ENCODE measurements at places on chromosomes 3 and 15.
A peak's percentile ranks its signal among the peaks of the same experiment; 100 is the strongest.

DNA sequence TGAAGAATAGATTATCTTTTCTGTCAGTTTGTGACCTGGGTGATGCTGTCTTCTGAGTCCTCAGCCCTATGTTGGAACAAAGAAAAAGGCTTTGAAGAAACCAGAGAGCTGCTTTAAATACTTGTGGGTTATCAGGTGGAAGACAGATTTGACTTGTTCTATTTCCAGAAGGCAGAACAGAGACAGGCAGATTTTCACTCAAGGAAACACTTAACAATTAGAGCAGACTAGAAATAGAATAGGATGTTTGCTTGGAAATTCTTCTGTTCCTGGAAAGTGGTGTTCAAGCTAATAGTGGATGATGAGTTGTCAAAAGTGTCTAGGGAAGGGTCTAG is 219.4 kb downstream of the UBE2E2 start:
- no peak for DNase-seq

DNA sequence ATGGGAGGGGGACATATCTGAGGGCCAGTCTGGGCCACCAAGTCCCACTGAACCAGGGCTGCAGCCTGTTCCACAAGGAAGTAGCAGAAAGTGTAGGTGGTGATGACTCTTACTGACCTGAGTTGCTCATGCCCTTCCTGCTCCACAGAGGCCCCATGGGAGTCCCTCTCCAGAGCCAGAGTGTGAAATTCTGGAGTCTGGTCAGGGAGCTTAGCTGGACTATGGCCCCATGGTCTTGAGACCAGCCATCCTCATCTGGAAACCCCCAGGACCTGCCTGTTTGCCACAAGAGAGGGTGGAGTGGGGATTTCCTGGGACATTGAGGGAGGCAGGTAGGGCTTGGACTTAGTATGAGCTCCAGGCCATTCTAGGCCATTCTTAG is 3.0 kb downstream of the SPINT1 start:
- no peak for DNase-seq

- DNase-seq: no peak
Measured at GRCh38 chr3:1971780-1972179, 126.9 kb upstream of the CNTN4 start.

- no peak for DNase-seq
Measured at GRCh38 chr3:82012775-82013174, 251.3 kb upstream of the GBE1 start.

GRCh38 chr3:58514405-58514804 is 22.5 kb downstream of the KCTD6 start:
- DNase-seq: no peak

DNA sequence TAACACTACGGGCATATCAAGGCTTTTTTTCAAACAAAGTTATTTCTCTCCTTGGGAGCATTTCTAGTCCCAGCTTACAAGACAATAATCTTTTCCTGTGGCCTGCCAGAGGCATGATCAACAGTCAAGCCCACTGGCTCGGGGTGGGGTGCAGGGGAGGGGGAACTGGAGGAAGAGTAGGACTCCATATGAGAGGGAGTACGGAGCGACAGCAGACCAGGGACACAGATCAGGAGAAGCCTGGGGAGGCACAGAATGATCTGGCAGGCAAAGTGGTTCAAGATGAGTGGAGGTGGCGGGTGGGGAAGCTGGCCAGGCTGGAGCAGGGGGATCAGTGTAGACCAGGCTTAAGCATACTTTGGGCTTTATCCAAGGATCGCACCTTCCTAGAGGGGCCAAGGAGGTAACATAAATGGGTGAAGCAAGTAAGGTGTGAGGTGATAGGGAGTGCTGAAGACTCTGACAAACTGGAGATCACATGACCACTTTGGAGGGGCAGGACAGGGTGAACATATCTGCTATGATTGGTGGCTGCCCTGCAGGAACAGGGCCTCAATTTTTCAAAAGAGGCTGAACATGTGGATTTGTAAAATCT is 37.4 kb downstream of the KLF15 start:
- peak; percentile 5 for DNase-seq

DNA sequence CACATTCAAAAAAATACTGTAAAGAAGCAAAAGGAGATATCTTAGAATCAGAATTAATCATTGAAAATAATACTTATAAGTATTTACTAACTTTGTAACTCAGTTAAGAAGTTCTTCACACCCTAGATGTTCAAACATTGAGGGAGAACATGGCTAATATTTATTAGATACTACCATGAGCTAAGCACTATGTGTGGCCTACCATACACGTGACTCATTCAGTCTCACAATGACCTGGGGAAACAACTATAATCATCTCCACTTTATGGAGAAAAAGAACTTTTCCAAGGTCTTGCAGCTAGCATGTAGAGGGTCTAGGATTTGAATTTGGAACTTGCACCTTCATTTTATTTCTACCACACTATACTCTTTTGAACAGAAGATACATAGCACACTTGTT is 361.9 kb upstream of the CFAP20DC start:
- no peak for DNase-seq

DNA sequence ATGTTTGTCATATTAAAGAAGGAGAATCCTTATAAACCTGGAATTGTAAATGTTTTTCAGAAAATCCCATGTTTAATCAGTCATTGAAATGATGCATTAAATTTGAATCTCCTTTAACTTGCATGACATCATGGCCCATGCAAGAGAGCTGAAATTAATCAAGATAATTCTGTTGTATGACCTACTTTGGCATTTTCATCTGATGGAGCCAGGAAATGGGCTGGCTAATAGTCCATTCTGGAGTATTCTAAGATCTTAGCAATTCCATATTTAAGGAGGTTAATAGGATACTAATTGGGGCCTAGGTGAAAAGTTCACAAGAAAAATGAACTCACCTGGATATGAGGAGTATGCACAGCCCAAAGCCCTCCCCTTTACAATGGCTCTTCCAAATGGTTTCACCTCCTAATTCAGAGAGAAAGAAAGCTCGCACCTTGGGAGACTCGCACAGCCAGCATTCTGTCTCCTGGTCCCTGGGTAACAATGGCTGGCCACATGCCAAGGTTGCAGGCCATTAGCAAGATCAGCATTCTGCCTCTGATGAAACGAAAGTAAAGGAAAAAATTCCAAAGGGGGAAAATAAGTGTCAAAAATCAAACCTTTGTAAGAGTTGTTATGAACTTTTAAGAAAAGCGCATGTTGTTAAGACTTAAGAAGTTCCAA is 786.4 kb downstream of the MCTP2 start:
- no peak for DNase-seq

- no peak for DNase-seq
Measured at GRCh38 chr15:95845862-95846515, 484.5 kb upstream of the NR2F2 start.
